Omental fat pad (tissue), 4 donors: ENCODE measurements at places on chromosomes 12 and 14. TPM values are rescaled to one million over a fixed set of nuclear protein-coding genes. Genes with fewer than 3 reads are reported as not detected.

Gene TAS2R50
- 12.1 TPM for total RNA-seq

Gene HSPA2
- 23.4 TPM for total RNA-seq

Gene DLST
- total RNA-seq, result 144 TPM

Gene ABCC9
- 37.9 TPM for total RNA-seq

Gene BCL2L14
- 0.36 TPM for total RNA-seq

Gene DENND5B
- 15.9 TPM for total RNA-seq

Gene TCL1B
- total RNA-seq, result not detected

Gene HOXC11
- not detected for total RNA-seq

Gene TMTC2
- total RNA-seq, result 10.5 TPM

Gene FAM186B
- 0.84 TPM for total RNA-seq

Gene CLECL1
- 0.84 TPM for total RNA-seq

Gene NYNRIN
- 4.6 TPM for total RNA-seq

Gene CLEC4D
- 2.0 TPM for total RNA-seq

Gene TRIM9
- total RNA-seq, result 4.1 TPM

Gene LGR5
- 2.4 TPM for total RNA-seq

Gene TMPRSS12
- not detected for total RNA-seq

Gene MYF6
- total RNA-seq, result 0.44 TPM

Gene VRTN
- not detected for total RNA-seq

Gene SLCO1B3
- not detected for total RNA-seq

Gene ALG10
- total RNA-seq, result 5.9 TPM

Gene P2RX7
- total RNA-seq, result 4.1 TPM

Gene CHST11
- total RNA-seq, result 58.6 TPM

Gene MAP1LC3B2
- 1.7 TPM for total RNA-seq

Gene AMDHD1
- total RNA-seq, result 1.7 TPM

Gene BCL2L2
- total RNA-seq, result 48.8 TPM

Gene BRMS1L
- total RNA-seq, result 5.5 TPM

Gene RIC8B
- total RNA-seq, result 14.1 TPM

Gene TMEM52B
- total RNA-seq, result 0.84 TPM

Gene STAB2
- 2.5 TPM for total RNA-seq

Gene TBC1D30
- 20.9 TPM for total RNA-seq

Gene PLBD1
- 18.3 TPM for total RNA-seq

Gene RALGAPA1
- 58.8 TPM for total RNA-seq

Gene ESRRB
- total RNA-seq, result not detected

Gene TEAD4
- total RNA-seq, result 16.5 TPM

Gene ACSS3
- total RNA-seq, result 73.3 TPM

Gene C12orf50
- not detected for total RNA-seq

Gene RNU4-1
- not detected for total RNA-seq

Gene NAA25
- 70.6 TPM for total RNA-seq

Gene LHX5
- total RNA-seq, result not detected

Gene GZMB
- 8.9 TPM for total RNA-seq

Gene FSCB
- total RNA-seq, result 0.19 TPM

Gene ACVRL1
- 593 TPM for total RNA-seq

Gene CCDC177
- not detected for total RNA-seq

Gene INF2
- 78.1 TPM for total RNA-seq

Gene REM2
- 3.3 TPM for total RNA-seq

Gene FZD10
- total RNA-seq, result 0.25 TPM

Gene LRTM2
- not detected for total RNA-seq

Gene ANO2
- total RNA-seq, result 23.7 TPM

Gene KSR2
- not detected for total RNA-seq

Gene PRKCH
- total RNA-seq, result 15.7 TPM
